NCI-H2029 treated with DMSO at 0.1 percent for 48 hours (cell line): ENCODE measurements at places on chromosomes 12 and 14.

DNA sequence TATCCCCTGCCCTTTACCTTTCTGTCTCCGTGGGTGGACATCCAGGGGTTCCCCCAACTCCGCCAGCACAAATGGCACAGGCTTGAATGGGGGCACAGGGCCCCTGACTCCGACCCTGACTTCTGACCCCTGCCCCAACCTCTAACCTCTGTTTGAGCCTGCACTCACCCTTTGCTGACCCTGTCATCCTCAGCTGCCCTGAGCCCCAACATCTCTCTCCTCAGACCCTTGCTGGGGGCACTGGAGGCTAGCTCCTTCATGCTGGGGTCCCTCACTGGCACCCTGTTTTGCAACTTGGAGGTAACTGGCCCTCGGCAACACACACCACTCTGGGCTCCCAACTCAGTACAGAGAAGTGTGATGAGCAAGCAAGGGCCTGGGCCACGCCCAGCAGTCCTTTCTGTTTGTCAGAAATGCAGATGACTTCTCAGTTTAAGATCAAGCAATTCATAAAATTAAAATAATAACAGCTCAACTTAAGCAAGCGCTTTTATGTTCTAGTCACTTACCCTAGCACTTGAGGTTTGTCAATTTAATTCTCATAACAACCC lies 2.1 kb downstream of the IFI27 start:
- DNase-seq: no peak

GRCh38 chr12:121036810-121037326 lies 2.2 kb downstream of the OASL start:
- DNase-seq: no peak

DNA sequence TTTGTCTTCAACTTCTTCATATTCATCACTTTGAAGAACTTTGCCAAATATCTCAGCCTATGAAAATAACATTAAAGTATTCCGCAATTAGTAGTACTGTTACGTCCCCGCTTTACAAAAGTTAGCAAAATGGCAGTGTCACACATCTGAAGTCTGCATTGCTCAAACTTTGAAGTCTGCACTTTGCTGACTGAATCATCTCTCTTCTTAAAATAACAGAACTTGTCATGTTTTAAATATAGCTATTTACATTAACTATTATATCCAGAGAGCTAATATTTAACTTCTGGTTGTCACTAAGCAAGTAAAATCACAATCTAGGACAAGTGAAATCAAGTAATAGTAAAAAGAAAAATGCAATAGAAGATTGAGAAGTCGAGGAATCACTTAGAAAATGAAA lies 34.5 kb downstream of the IPO8 start:
- DNase-seq: no peak

- no peak for DNase-seq
Measured at GRCh38 chr12:79895071-79895470, 39.8 kb downstream of the PPP1R12A start.

GRCh38 chr12:66269757-66270383 lies 32.4 kb upstream of the HELB start:
- DNase-seq: peak; percentile 3

DNA sequence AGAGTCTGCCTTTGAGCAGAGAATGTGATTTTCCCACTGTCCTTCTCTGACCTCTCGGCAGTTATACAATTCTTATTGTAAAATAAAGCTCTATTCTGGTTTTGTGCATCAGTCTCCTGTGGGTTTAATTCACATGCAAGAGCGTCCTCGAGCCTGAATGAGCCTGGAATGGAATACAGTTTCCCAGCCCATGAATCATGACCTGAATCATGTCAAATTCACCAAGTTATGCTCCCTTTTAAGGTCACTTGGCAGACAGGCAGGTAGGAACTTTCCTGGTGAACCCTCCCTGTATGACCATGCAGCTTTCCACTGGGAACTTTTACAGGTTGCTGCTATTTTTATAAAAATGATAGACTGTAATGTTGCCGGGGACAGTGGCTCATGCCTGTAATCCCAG lies 41.7 kb downstream of the BICD1 start:
- no peak for DNase-seq

DNA sequence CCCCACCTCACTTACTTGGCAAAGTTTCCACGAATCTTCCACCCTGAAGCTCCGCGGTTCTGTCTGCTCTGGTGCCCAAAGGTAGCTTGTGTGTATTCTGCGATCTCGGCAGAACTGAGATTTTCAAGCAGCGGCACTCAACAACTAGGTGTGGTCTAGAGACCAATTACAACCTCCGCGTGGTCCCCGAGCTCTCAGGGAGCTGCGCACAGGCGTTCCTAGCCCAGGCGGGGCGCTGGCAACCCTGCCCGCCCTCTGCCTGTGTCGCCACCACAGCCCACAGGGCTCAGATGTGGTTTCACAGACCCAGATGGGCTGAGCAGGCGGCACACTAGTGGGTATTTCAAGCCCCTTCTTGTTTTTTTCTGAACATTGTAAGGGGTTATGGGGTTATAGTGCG lies 1.5 kb upstream of the DIABLO start:
- DNase-seq: no peak

- no peak for DNase-seq
Measured at GRCh38 chr12:131598717-131599116, 112.2 kb upstream of the SFSWAP start.

GRCh38 chr12:96225044-96225855 lies 31.1 kb downstream of the ELK3 start:
- no peak for DNase-seq

- DNase-seq: no peak
Measured at GRCh38 chr12:29278673-29279420, 102.1 kb downstream of the ERGIC2 start.

GRCh38 chr12:118645219-118645618 lies 268.9 kb downstream of the SUDS3 start:
- DNase-seq: no peak

DNA sequence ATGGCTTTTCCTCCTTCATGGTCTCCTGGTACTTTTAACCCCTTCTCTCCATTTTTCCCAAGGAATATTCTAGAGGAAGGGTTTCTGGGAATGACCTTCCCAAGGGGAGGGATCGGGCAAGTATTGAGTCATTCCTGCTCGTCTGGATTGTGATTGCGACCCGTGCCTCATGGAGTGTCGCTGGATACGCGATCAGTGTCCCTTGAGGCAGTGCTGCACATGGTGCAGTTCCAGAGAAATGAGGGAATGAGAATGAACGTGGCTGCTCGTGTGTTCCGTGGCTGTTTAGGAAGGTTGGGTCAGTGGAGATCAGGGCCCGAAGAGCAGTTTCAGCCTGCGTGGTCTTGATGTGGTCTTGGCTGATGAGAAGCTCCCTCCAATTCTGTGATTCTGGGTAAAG lies 234.4 kb downstream of the CACNA1C start:
- no peak for DNase-seq

- no peak for DNase-seq
Measured at GRCh38 chr12:12660201-12660600, 35.8 kb downstream of the GPR19 start.

GRCh38 chr14:90674043-90674670 lies 142.1 kb downstream of the TTC7B start:
- no peak for DNase-seq

- no peak for DNase-seq
Measured at GRCh38 chr12:77130193-77130592, 64.8 kb upstream of the E2F7 start.

GRCh38 chr12:52351196-52352059 lies 15.9 kb downstream of the KRT85 start:
- peak; percentile 38 for DNase-seq

GRCh38 chr14:24238123-24238522 lies 4.3 kb downstream of the TINF2 start:
- DNase-seq: no peak

GRCh38 chr14:73753887-73754795 lies 40.0 kb upstream of the PNMA1 start:
- DNase-seq: no peak

DNA sequence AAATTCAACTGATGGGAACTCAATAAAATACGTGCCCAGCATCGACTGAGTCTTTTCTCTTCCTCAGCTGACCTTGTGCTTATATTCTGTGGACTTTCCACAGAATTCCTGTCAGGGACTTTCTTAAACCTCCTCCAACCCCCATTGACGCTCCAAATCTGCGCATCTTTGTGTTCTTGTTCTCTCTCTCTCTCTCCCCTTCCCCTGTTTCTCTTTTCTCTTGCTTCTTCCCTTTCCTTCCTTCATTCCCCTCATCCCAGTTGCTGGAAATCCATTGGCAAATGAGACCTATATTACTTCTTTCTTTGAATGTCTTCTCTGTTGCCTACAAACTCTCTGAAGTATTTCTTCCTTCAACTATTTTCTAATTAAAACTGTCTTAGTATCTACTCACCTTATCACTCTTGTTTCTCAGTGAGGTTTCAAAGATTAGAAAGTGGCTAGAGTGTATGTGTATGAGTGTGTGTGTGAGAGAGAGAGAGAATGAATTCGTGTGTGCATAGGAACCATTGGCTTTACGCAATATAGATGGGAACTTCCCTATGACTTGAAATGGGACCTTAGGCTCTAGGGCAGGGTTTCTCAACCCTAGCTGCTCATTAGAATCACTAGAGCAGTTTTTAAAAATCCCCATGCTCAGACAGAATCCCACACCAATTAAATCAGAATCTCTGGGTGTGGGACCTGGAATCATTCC lies 41.8 kb upstream of the DHRS7 start:
- DNase-seq: no peak

- DNase-seq: no peak
Measured at GRCh38 chr12:80895240-80895639, 42.5 kb downstream of the LIN7A start.

- no peak for DNase-seq
Measured at GRCh38 chr12:50642761-50643160, 121.1 kb upstream of the ATF1 start.

DNA sequence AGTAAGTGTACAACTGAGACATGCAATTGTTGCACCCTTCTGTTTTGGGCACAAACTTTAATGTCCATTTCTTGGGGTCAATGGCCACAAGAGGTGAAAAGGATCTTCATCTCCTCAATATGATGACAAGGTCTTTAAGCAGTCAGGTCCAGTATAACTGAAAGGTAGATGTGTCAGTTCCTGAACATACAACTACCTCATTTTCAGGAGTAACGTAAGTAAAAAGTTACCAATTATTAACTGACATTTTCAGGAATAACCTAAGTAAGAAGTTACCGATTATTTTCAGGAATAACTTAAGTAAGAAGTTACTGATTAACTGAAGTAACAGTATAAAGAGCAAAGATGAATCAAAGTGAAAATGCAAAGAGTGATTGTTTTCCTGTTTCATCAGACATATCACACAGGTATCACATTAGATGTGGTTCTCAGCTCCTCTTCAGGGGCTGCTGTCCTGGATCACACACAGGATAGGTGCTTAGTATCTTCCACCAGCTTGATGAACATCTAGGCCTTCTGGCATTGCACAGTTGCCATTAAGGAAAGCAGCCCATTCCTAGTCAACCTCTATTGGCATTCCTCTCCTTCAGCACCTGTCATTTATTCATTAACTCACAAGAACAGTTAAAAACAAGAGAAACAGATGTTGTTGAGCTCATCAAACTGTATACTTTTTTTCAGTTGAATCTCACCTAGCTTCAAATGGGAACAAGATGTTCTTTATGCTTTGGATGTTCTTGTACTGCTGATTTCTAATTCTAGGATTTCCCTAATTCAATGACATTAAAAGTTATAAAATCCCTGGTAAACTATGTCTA lies 200.0 kb downstream of the FOXG1 start:
- DNase-seq: no peak

- DNase-seq: no peak
Measured at GRCh38 chr12:7304456-7304855, 584 bp downstream of the ACSM4 start.

DNA sequence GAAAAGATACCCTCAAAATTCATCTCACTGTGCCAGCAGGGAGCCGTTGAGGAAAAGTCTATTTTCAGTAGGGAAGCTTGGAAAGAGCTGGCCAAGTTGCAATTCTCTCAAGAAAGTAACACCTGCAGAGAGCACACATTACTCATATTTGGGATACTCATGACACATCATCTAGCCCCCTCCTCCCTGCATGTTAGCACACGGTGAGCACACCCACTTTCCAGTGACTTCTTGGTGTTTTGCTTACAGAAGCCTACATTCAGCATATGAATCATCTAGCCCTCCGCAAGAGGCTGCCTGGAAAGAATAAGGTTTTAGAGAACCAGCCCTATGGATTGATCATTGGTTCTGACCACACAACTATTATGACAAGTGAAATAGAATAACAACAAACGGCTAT lies 124.5 kb downstream of the PTPRO start:
- DNase-seq: no peak

GRCh38 chr12:75735853-75736252 lies 224.4 kb upstream of the KRR1 start:
- DNase-seq: no peak

DNA sequence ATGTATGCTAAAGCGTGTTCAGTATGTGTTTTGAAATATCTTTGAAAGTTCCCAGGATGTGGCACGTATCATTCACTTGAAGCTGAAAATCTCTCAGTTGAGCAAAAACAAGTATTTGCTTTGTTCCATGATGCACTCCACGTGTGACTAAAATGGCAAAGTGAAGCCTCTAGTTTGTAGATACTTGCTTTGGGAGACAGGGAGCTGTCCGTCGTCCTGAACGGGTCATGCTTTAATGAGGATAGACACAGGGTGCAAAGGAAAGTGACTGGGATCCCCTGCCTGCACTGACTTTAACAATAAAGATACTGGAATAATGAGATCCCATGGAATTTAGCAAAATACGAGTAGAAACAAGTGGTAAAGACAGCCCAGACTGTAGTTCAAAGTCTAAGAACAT lies 991.4 kb downstream of the NRXN3 start:
- DNase-seq: no peak

GRCh38 chr12:1632702-1633101 lies 3.7 kb downstream of the WNT5B start:
- no peak for DNase-seq

DNA sequence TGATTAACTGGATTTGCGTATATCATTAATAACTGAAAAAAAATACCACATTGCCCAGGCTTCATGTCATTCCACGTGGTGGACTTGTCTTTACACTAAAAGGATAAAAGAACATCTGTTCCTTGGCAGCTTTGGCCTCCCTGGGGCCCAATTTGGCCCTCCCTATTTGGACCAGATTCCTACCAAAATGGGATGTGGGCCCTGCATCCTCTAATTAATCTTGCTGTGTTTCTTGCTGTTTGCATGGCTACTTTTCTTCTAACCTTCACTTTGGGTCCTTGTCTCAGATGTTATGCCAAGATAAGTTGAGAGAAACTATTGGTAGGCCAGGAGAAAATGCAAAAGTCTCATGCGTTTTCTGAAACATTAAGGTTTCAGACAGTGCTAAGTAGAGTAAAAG lies 57.5 kb downstream of the PTHLH start:
- DNase-seq: no peak

DNA sequence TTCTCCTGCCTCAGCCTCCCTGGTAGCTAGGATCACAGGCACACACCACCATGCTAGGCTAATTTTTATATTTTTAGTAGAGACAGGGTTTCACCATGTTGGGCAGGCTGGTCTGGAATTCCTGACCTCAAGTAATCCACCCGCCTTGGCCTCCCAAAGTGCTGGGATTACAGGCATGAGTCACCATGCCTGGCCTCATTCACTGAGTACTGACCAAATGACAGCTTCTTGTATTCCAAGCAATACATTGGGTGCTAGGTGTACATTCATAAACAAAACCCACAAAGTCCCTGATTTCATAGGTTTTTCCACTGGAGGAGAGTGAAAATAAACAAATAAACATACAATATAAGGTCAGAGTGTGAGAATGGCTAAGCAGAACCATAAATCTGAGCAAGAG lies 136.3 kb downstream of the HELB start:
- DNase-seq: no peak
